ENCODE measurements at places on chromosomes 6 and 20.
A peak's percentile ranks its signal among the peaks of the same experiment; 100 is the strongest.

DNA sequence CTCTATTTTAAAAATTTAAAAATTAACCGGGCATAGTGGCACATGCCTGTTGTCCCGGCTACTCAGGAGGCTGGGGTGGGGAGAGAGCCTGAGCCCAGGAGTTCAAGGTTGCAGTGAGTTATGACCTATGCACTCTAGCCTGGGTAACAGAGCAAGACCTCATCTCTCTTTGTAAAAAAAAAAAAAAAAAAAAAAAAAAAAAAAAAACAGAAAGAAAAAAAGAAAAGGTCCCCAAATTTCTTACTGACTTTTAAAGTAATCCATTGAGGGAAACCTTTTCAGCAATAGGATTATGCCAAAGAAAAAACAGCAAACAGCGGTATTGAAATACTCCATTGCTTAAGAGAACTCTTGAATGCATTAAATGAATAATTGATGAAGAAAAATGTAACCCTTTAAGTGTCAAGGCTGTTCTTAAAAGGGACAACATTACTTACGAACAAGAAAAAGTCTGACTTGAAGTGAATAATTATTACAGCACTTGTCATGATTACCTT is 6.0 kb upstream of the DNAAF9 start:
- DNase-seq, result no peak

DNA sequence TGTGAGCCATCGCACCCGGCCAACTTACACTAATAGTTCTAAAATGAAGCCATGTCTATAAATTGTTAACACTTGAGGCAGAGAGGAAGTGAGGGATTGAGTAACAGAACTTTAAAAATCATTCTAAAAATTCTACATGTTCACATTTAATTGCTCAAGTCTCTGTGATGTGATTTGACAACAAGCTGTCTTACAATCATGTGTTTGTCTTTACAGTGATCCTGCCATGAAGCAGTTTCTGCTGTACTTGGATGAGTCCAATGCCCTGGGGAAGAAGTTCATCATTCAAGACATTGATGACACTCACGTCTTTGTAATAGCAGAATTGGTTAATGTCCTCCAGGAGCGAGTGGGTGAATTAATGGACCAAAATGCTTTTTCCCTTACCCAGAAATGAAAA is 23.6 kb downstream of the GTF2H5 start:
- DNase-seq, result no peak

GRCh38 chr6:158764183-158764849 is 54.9 kb downstream of the EZR start:
- no peak for DNase-seq

GRCh38 chr6:51118792-51119191 is 300.1 kb downstream of the TFAP2B start:
- DNase-seq, result no peak

- DNase-seq, result peak; percentile 56
These were observed 855 bp upstream of the GFOD1 start for GRCh38 chr6:13488015-13488895.

DNA sequence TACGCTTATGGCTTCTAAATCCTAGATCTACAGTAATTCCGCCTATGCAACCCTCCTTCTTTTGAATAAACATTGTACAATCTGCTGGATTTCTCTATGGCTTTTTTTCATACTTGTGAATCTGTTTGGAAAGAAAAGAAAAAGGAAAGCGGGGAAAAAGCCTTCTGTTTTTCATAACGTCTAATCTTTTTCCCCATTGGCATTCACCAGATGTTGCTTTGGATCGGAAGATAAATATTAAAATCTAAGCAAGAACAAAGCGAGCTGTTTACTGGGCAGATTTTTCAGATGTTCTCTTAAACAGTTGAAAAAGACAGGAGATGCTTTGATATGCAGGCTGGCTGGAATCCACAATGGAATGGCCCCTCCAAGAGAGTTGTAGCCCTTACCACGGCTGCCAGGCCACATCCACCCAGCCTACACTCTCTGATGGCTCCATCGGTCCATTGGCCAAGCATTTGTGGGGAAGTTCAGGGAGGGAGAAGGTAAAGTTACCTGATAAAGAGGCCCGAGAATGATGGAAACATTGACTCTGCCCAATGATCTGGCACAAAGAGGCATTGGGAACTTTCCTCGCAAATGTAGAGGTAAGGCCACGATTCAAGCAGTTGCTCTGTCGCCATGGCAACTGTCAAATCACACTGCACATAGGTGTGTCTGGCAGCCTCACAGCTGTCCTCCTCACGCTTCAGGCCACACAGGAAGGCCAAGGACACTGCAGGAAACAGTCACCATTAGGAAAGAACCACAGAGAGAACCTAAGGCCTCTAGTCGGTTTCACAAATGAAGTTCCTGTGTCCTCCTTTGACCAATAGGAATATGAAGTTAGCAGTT is 70.3 kb downstream of the PKHD1 start:
- no peak for DNase-seq

GRCh38 chr20:11891776-11892545 is 25.7 kb upstream of the BTBD3 start:
- peak; percentile 54 for DNase-seq

GRCh38 chr20:21509597-21510371 is 4.1 kb downstream of the NKX2-2 start:
- peak; percentile 73 for DNase-seq

DNA sequence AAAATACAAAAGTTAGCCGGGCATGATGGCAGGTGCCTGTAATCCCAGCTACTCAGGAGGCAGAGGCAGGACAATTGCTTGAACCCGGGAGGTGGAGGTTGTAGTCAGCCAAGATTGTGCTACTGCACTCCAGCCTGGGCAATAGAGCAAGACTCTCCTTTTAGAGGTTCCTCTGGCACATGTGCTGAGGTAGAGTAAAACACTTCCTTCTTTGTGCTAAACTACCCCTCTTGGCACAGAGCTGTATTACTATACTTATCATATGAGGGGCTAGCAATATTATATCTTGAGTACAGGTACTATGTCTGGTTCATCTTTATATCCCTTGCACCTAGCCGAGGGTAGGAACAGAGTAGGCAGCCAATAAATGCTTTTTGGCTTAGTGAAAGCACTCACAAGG is 40.2 kb upstream of the SAMHD1 start:
- DNase-seq, result no peak

DNA sequence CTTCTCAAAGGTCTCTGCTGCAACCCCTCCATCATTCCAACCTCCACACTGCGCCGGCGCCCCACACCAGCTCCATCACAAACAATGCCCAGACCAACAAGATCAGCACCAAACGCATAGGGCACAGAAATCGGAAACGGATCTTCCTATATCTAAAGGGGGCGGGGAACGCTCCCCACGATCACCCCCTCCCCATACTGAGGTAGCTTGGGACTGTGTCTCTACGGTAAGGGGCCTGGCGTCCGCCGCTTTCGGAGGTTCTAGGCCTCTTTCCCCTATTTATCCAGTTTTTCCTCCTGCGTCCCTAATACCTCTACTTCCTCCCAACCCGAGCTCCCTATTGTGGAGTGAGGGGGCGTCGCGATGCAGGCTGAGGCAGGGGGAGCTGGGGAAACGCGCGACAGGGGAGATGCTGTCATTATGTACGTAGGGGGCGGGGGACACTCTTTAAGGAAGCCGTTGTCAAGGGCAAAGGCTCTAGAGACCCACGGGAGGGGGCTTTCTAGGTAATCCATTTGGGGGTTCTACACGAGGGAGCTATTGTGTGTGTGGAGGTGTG is 909 bp downstream of the DNAAF9 start:
- DNase-seq, result no peak

- DNase-seq, result no peak
These were observed 34.8 kb downstream of the SLC22A3 start for GRCh38 chr6:160382946-160383345.

GRCh38 chr6:161489626-161490306 is 215.9 kb upstream of the AGPAT4 start:
- DNase-seq, result peak; percentile 35

DNA sequence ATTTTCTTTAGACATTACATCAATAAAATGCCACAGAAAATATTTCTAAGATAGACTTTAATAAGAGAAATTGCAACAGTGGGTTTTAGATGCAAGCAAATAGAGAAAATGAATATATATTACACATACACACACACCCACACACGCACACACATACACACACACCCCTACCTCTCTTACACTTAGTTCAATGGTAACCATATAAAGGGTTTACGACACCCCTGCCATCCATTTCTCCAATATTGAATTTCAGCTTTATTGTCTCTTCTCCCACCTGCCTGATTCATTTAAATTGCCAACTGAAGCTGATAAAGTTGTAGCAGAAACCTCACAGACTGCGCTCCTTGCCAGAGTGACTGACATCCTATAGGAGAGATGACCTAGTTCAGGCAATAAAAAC is 154.6 kb downstream of the ADAT2 start:
- DNase-seq, result no peak

DNA sequence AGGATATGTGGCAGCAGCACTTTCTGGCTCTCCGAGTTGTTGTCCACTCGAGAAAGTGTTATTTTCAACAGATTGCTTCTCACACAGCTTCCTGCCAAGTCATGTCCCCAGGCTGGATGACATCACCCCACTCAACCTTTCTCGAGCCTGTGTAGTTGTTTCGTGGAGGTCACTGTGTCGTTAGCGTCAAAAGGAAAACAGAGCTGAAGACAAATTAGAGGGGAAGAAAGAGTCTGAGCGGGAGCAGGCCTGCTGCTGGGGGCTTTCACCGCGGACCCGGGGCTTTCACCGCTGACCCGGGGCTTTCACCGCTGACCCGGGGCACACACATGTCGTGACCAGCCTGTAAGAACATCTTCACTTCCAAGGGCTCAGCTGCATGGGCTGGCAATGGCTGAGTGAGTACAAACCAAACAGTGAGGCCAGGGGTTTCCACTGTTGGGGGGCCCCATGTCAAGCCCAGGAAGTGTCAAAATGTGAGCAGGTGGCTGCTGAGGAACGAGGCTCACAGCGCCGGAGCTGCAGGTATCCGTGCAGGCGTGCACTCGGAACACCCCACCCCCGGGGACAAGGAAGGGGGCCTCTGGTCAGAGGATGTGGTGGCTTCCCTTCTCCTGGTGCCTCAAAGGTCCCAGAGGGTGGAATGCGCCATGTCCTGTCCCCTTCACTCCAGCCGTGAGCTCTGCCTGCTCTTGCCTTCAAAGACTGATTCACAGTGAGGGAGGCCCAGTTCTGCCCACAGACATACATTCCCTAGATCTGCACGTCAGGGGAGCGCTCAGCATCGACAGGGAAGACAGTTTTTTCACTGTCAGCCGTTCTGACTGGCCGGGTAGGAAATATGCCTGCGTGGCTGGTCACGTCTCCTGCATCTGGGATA is 365.9 kb downstream of the TAF4 start:
- no peak for DNase-seq

GRCh38 chr6:44263354-44264100 is 1.8 kb downstream of the NFKBIE start:
- no peak for DNase-seq

GRCh38 chr6:88619951-88620350 is 343.5 kb downstream of the RNGTT start:
- no peak for DNase-seq

GRCh38 chr6:12803486-12803885 is 86.9 kb downstream of the PHACTR1 start:
- DNase-seq, result peak; percentile 81

- no peak for DNase-seq
These were observed 16.3 kb upstream of the PTPN1 start for GRCh38 chr20:50493881-50494253.

DNA sequence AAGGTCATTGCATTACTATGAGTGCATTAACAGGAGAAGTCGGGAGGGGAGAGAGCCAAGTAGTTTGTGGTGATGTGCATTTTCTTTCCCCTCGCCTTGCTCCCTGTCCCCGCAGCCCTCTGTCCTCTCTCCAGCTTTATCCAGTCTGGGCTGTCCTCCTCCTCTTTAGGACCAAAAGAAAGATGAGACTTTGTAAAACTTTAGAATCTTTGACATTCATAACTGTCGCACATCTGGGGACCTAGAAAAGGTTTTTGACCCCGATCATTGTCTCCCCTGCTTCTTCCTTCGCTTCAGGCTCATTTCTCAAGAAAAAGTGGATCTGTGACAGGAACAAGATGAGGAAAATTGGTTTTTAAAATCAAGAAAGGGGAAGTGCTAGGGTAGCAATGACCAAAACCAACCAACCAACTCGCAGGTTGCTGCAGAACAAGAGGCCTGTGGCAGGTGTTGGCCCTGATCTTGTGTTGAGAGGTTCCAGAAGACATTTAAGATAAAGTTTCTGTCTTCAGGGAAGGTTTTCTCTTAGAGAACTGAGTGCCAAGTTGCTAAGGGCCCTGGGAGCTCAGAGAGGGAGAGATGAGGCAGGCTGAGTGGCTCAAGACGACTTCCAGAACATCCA is 17.6 kb downstream of the SYTL3 start:
- DNase-seq, result no peak

- no peak for DNase-seq
These were observed 182.5 kb upstream of the LAMP5 start for GRCh38 chr20:9331707-9332435.
